ENCODE measurements at places on chromosomes 16 and 17.

- no peak for DNase-seq
These were observed 13.0 kb downstream of the VEZF1 start for GRCh38 chr17:57975044-57975443.

GRCh38 chr17:301681-302299, 50.8 kb downstream of the RPH3AL start:
- DNase-seq: no peak

DNA sequence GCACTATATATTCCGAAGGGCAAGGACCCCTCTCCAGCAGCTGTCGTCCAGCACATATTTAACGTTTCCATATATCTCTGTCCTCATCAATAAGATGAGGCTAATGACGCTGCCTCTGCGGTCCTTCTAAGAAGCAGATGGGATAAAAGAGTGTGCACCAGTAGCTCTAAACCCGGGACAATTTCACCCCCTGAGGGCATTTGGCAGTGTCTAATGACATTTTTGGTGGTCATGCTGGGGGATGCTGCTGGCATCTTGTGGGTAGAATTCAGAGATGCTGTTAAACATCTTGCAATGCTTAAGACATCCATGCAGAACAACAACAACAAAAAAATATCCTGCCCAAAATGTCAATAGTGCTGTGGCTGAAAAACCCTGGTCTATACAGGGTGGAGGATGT, 372.9 kb downstream of the CDH13 start:
- no peak for DNase-seq

- no peak for DNase-seq
These were observed 2.1 kb upstream of the HEXIM1 start for GRCh38 chr17:45146166-45146565.

DNA sequence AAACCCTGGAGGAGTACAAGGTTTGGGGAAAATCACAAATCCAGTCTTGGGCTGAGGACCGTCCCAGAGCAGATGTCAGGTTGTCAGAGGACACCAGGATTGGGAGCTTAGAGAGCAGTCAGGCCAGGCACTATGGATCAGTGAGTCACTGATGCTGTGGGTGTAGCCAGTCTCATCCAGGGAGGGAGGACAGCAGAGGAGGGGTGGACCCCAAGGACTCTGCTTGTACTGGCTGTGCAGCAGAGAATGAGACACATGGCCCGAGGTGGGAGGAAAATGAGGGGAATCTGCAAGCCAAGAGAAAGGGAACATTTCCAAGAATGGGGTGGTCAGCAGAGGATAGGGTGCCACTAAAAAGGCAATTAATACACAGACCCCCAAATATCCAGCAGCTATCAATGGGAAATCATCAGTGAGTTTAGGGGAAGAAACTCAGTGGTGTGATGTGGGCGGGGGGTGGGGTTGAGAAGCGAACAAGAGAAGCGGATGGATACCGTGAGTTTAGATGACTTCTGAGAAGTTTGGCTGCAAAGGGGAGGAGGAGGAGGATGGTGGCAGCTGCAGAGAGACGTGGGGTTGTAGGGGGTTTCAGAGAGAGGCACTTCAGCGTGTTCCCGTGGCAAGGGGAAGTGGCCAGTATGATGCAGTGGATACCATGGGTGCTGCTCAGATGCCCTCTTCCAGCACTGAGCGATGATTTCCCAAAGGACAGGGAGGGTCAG, 43.9 kb downstream of the ARHGAP27 start:
- DNase-seq: no peak

GRCh38 chr16:21560462-21560861, 38.9 kb upstream of the METTL9 start:
- no peak for DNase-seq

GRCh38 chr16:47565454-47565853, 104.3 kb downstream of the PHKB start:
- DNase-seq: peak; percentile 5

DNA sequence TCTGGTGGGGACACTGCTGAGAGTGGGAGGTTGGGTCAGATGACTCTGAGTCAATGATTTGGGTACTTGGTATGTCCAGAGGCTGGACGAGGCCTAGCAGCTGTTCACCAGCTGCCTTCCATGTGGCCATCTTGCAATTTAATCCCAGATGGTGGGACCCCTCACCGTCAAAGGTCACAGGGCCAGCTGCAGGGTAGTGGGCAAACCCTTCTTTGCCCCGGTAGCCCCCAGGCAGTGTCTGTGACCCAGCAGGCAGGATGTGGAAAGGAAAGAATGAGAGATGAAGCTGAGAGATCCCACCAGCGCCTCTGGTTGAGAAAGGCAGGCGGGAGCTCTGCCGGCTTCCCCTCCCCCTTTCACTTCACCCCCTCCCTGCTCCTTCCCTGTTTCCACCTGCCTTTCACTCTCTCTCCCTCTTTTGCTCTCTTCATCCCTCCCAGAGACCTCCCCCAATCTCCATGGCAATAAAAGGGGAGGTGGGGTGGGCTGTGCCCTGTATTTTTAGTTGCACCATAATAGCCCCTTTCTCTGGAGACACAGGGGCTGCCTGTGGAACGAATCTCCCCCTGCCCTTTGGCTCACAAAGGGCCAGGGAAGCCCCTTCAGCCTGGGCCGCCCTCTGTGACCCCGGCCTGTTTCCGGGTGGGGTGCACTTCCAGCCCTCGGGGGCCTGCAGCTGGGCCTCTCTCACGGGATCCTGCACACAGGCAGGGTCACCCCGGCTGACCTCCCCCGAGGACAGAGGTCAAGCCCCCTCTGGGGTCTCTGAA, 20.2 kb downstream of the CDK5RAP3 start:
- DNase-seq: no peak

GRCh38 chr17:40517981-40518380, 16.6 kb upstream of the TNS4 start:
- no peak for DNase-seq

- DNase-seq: peak; percentile 71
These were observed 291.3 kb downstream of the WWOX start for GRCh38 chr16:78390508-78391324.

- no peak for DNase-seq
These were observed 178.0 kb downstream of the RPTOR start for GRCh38 chr17:80722661-80723060.

Data from lung (tissue), 17 donors.